Adipose tissue (tissue), 3 donors: ENCODE measurements at places on chromosomes 1 and 21. TPM values are rescaled to one million over a fixed set of nuclear protein-coding genes. Genes with fewer than 3 reads are reported as not detected.

The GSTM3 gene
- polyA plus RNA-seq = 38.6 TPM

The NLRP3 gene
- 3.9 TPM for polyA plus RNA-seq

The TEX38 gene
- not detected for polyA plus RNA-seq

The BRDT gene
- not detected for polyA plus RNA-seq

The CD2 gene
- polyA plus RNA-seq = 3.3 TPM

The RPTN gene
- not detected for polyA plus RNA-seq

The PDZK1IP1 gene
- polyA plus RNA-seq = 34.6 TPM

The CR1 gene
- 0.44 TPM for polyA plus RNA-seq

The PROX1 gene
- polyA plus RNA-seq = 0.49 TPM

The OR10Z1 gene
- not detected for polyA plus RNA-seq

The KLHDC9 gene
- polyA plus RNA-seq = 1.5 TPM

The PTGER3 gene
- 29.2 TPM for polyA plus RNA-seq

The GPR161 gene
- 2.8 TPM for polyA plus RNA-seq

The SEC16B gene
- polyA plus RNA-seq = 8.2 TPM

The KCNK2 gene
- polyA plus RNA-seq = 2.7 TPM

The FUCA1 gene
- polyA plus RNA-seq = 13.8 TPM

The RCAN1 gene
- 10.3 TPM for polyA plus RNA-seq

The RNF186 gene
- polyA plus RNA-seq = 76.3 TPM

The WNT3A gene
- polyA plus RNA-seq = 0.03 TPM

The OR2L2 gene
- polyA plus RNA-seq = not detected

The HSPA13 gene
- polyA plus RNA-seq = 7.9 TPM

The KPRP gene
- polyA plus RNA-seq = not detected

The RGS16 gene
- polyA plus RNA-seq = 4.9 TPM

The TCHH gene
- polyA plus RNA-seq = 0.05 TPM

The MIXL1 gene
- polyA plus RNA-seq = not detected

The RGS8 gene
- 0.03 TPM for polyA plus RNA-seq

The CNR2 gene
- polyA plus RNA-seq = 0.11 TPM

The RNU1-1 gene
- not detected for polyA plus RNA-seq

The HYI gene
- 64.2 TPM for polyA plus RNA-seq

The CA6 gene
- 0.12 TPM for polyA plus RNA-seq

The FAM167B gene
- polyA plus RNA-seq = 3.1 TPM

The TRIM67 gene
- 0.11 TPM for polyA plus RNA-seq

The OSCP1 gene
- 5.3 TPM for polyA plus RNA-seq

The TSACC gene
- polyA plus RNA-seq = 0.39 TPM

The SLC44A5 gene
- polyA plus RNA-seq = 0.04 TPM

The MX2 gene
- 13.8 TPM for polyA plus RNA-seq

The ITGB2 gene
- polyA plus RNA-seq = 81.7 TPM

The HCRTR1 gene
- 0.25 TPM for polyA plus RNA-seq

The KCNC4 gene
- polyA plus RNA-seq = 4.3 TPM

The LCE2A gene
- polyA plus RNA-seq = not detected

The GFI1 gene
- 0.22 TPM for polyA plus RNA-seq

The SLFNL1 gene
- 0.34 TPM for polyA plus RNA-seq

The CTSE gene
- 33.9 TPM for polyA plus RNA-seq

The OR2L8 gene
- polyA plus RNA-seq = not detected

The C2CD4D gene
- 0.09 TPM for polyA plus RNA-seq

The CFHR1 gene
- polyA plus RNA-seq = 1.3 TPM

The USH2A gene
- polyA plus RNA-seq = not detected

The SPEN gene
- polyA plus RNA-seq = 20.2 TPM

The C1orf94 gene
- polyA plus RNA-seq = not detected

The SYCP1 gene
- polyA plus RNA-seq = 0.21 TPM

The LPAR3 gene
- 0.11 TPM for polyA plus RNA-seq

The LEFTY2 gene
- polyA plus RNA-seq = 13.2 TPM

The FCGR1A gene
- 2.0 TPM for polyA plus RNA-seq

The TMEM82 gene
- not detected for polyA plus RNA-seq

The HTR1D gene
- polyA plus RNA-seq = 0.02 TPM

The SELL gene
- polyA plus RNA-seq = 3.8 TPM
